ENCODE measurements at places on chromosomes 7 and 10.
A peak's percentile ranks its signal among the peaks of the same experiment; 100 is the strongest.

- H3K27me3 ChIP-seq: peaks cover 2% of the 10 kb centered on the region
- H3K27ac ChIP-seq: no peak overlapping the region
- no peaks in the 10 kb centered on the region for H3K36me3 ChIP-seq
Measured at GRCh38 chr7:6494365-6494764, 46.6 kb upstream of the DAGLB start.

DNA sequence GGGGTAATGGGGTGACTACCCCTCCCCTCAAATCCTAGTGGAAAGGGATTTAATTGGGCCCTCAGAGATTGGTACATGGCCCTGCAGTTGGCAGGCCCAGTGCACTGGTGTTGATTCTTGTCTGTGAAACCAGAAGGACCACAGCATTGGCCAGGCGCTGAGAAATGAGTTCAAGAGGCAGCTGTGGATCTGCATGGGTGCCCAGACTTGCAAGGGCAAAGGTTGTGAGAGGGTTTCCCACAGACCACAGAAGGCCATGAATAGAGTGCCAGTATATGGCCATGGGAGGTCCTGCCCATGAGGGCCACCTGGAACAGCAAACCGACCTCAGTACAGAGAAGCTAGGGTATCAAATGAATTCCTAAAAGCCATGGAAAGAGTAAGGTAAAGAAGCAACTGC, 32.9 kb downstream of the TMEM168 start:
- H3K36me3 ChIP-seq: no peaks in the 10 kb centered on the region
- no peak for DNase-seq
- peaks cover 9% of the 10 kb centered on the region for H3K4me1 ChIP-seq
- H3K27me3 ChIP-seq: no peaks in the 10 kb centered on the region
- no peak overlapping the region for H3K4me3 ChIP-seq
- H3K27ac ChIP-seq: no peak overlapping the region

GRCh38 chr10:101032637-101033224, 1.7 kb downstream of the SFXN3 start:
- H3K27ac ChIP-seq: peak overlapping the region; percentile 61
- no peaks in the 10 kb centered on the region for H3K27me3 ChIP-seq
- H3K36me3 ChIP-seq: peaks cover 2% of the 10 kb centered on the region
- DNase-seq: no peak
- H3K4me1 ChIP-seq: peaks cover 22% of the 10 kb centered on the region

GRCh38 chr7:96589038-96589437, 120.6 kb downstream of the SEM1 start:
- H3K4me1 ChIP-seq: no peaks in the 10 kb centered on the region
- no peak for DNase-seq
- peaks cover 5% of the 10 kb centered on the region for H3K36me3 ChIP-seq

DNA sequence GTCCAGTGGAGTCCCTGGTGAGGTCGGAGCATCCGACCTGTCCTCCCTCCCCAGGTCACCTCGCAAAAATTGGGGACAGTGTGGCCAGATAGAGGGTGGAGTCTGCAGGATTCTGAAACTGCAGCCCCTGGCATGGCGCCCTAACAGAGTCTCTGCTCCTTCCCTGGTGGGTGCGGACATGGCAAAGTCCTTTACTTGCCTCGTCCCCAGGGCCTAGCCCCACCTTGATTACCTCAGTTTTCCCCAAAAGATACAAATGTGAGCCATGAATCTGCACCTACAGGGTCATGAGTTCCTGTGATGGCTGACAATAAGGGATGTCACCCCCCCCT, 47.7 kb downstream of the NPVF start:
- H3K27me3 ChIP-seq: peaks cover 14% of the 10 kb centered on the region
- H3K4me1 ChIP-seq: peaks cover 6% of the 10 kb centered on the region
- peak overlapping the region; percentile 81 for H3K4me3 ChIP-seq

GRCh38 chr7:68573271-68574005, 1024.8 kb upstream of the AUTS2 start:
- no peaks in the 10 kb centered on the region for H3K36me3 ChIP-seq
- DNase-seq: no peak
- H3K4me3 ChIP-seq: no peak overlapping the region
- no peaks in the 10 kb centered on the region for H3K27me3 ChIP-seq
- no peaks in the 10 kb centered on the region for H3K4me1 ChIP-seq

DNA sequence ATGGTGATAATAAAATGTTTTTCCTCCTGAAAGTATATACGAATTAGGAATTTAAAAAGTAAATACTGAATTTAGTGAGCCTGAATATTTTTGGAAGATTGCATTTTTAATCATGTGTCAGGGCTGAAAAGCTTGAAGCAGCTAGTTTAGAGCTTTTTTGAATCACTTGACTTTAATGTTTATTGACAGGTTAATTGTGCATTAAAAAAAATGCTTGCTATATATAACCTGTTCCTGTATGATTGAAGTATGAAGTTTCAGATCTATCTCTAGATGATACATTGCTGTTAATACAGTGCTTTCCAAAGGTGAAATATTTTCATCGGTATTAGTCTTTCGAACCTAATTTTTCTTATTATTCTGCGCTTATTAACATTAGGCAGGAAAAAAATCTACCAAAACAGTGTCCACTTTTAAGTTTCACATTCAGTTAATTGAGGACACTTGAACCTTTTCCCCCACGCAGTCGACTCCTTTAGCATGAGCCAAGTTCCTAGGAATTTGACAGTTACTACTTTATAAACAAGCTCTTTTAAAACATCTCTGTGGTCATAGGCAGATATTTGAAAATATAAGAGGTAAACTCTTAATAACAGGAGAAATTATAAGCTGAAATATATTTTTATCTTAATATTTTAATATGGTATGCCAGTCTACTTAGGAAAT, 187.1 kb downstream of the MLLT10 start:
- no peak overlapping the region for H3K27ac ChIP-seq
- no peak overlapping the region for H3K4me3 ChIP-seq
- no peaks in the 10 kb centered on the region for H3K27me3 ChIP-seq
- H3K36me3 ChIP-seq: no peaks in the 10 kb centered on the region
- no peak for DNase-seq

DNA sequence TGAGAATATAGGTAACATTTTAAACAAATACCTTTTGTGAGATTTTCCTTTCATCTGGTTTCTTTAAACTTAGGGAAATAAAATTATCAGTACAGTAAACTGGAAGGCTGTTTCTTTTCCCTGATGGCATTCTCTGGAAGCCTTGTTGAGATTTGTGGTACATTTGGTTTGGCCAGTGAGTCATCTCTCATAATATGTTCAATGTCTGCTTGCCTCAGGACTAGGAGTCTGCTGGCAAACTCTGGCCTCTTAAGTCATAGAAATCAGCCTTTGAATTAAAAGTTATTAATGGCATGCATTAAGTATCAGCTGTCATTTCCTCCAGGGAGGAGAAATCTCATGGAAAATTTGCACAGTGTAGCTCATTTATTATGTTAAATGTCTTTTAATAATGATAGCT, 316.6 kb upstream of the KIAA1217 start:
- no peaks in the 10 kb centered on the region for H3K4me1 ChIP-seq
- H3K4me3 ChIP-seq: no peak overlapping the region

DNA sequence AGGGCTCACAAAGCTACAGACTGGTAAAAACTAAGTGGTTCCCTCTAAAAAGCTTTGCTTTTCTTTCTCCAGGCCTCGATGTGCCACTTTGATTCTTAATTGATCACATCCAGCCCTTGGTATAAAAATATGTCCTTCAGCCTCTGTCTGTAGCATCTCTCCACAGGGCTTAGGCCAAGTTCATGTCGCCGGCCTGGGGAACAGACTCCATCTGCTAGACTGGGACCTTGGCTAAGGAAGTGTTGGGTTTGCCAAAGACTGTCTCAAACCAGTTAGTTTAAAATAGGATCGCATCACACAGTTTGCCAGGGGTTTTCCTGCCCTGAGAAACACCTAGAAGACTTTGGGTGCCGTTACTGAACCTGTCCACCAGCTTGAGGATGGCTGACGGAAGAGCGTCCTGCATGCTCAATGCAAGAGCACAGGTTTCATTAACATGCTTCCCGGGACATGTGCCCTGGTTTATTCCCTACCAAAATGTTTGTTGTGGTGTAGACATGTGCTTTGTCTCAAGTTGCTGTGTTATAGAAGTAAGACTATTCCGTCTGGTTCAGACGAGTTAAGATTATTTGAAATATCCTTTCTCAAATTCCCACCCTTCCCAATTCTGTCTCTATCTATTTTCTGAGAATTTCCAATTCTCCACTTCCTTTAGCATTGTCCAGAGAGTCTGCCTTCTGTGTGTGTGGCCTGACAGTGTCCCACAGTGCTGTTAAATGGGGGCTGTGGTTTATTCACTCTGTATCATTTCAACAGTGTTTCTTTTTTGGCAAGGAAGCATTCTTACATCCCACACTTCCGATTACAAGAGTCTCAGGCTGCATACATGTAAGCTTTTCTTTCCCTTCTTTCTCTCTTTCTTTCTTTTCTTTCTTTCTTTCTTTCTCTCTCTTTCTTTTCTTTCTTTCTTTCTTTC, 334.7 kb downstream of the INHBA start:
- no peaks in the 10 kb centered on the region for H3K4me1 ChIP-seq
- H3K4me3 ChIP-seq: no peak overlapping the region
- H3K27ac ChIP-seq: no peak overlapping the region
- no peaks in the 10 kb centered on the region for H3K36me3 ChIP-seq
- H3K27me3 ChIP-seq: no peaks in the 10 kb centered on the region

- H3K27me3 ChIP-seq: peaks cover 14% of the 10 kb centered on the region
- no peak overlapping the region for H3K4me3 ChIP-seq
- H3K4me1 ChIP-seq: peaks cover 7% of the 10 kb centered on the region
- no peak for DNase-seq
- H3K36me3 ChIP-seq: no peaks in the 10 kb centered on the region
Measured at GRCh38 chr7:22387583-22387982, 30.6 kb upstream of the RAPGEF5 start.

DNA sequence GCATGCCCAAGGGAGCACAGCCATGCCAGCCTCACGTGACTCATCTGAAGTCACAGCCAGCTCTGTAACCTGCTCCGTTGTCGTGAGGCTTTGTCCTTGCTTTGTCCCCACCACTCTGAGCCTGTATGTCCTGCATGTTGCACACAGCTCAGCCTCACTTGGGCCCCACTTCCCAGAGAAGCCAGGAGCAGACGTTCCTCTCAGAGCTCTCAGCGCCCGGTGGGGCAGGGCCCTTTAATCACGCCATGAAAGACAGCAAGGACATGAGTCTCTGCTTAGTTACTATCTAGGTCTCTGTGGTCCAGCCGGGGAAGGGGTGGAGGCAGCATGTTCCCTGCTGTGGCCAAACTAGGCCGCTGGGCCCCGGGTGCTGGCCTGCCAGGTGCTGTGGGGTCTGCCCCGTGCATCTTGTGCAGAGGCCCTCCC, 127.4 kb upstream of the FAM20C start:
- DNase-seq: no peak
- no peaks in the 10 kb centered on the region for H3K4me1 ChIP-seq
- no peak overlapping the region for H3K4me3 ChIP-seq

DNA sequence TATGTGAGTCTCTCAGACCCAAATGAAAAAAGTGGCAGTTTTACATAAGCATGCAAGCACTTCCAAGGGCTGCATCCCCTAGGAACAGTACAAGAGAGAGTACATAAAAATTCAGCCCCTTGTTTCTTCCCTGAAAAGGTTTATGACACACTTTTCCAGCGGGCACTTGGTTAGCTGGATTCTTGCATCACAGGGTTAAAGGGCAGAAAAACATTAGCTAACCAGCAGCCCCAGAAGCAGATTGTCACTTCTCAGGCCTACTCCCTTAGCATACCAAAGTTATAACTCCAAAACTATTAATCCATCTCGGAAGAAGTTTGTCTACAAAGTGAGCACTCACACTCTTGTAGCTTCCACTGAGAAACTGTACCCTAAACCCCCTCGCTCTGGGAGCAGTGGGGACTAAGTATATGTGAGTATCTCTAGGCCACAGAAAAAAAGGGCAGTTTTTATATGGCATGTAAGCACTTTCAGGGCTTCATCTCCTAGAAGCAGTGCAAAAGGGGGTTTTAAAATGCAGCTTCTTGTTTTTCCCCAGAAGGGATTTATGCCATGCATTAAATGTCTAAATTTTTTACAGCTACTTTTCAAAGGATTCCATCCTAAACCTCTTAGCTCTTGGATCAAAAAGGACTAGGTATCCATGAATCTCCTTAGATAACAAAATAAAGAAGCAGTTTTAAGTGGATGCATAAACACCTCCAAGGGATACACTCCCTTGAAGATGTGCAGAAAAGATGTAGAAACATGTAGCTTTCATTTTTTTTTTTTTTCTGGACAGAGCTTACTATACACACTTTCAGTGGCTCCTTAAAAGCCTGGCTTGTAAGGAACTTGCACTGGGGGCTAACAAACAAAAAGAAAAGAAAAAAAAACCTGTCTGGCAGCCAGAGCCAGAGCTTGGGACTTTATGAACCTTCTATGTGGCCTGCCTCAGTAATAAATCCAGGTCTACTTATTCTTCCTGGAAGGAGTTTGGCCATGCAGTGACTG, 956.7 kb downstream of the CCSER2 start:
- no peaks in the 10 kb centered on the region for H3K36me3 ChIP-seq
- H3K27ac ChIP-seq: no peak overlapping the region
- no peaks in the 10 kb centered on the region for H3K4me1 ChIP-seq
- no peak for DNase-seq
- H3K27me3 ChIP-seq: no peaks in the 10 kb centered on the region
- no peak overlapping the region for H3K4me3 ChIP-seq

All from natural killer cell treated with Interleukin-12 subunit alpha and Interleukin-12 subunit beta and Interleukin-15 and Interleukin-18, amount 100 ng/mL, for 72 hours (primary cell).